ENCODE measurements at places on chromosomes 7 and 10. TPM values are rescaled to one million over a fixed set of nuclear protein-coding genes. Genes with fewer than 3 reads are reported as not detected.

GRCh38 chr7:1702652-1703051, 32.6 kb downstream of the ELFN1 start:
- DNase-seq, result no peak

- DNase-seq, result no peak
These were observed 19.8 kb upstream of the COL1A2 start for GRCh38 chr7:94374721-94375566.

DNA sequence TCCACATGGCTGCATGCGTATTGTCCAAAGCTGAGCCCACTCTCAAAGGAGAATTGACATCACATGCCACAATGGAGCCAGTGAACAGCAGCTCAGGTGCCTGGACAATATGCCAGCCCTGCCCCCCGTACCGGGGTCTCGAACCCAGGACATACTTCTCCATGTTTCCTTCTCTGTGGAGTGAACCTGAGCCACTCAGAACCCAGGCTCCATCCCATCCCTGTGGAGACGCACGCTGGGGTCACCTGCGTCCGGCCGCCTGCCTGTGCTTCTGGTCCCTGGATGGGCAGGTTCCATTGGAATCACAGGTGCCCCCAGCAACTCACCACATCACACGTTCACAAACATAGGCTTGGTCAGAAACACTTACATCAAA, 229.8 kb downstream of the DNAJB6 start:
- DNase-seq, result no peak

DNA sequence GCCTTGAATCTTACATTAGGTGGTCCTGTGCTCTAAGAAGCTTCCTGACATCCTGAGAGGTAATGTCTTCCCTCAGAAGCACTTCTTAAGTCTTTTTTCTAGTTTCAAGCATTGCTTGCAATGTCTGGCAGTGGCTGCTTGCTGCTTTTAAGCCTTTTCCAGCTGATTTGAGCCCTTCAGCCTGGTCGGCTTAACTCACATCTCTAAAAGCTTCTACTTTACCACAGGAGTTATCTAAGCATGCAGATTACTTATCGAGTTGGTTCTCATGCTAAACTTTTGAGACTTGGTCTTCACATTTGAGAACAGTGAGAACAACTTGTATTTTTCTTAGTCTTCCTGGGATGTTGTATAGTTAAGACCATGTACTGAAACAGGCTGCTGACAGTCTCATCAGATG, 3.9 kb downstream of the LRMDA start:
- no peak for DNase-seq

DNA sequence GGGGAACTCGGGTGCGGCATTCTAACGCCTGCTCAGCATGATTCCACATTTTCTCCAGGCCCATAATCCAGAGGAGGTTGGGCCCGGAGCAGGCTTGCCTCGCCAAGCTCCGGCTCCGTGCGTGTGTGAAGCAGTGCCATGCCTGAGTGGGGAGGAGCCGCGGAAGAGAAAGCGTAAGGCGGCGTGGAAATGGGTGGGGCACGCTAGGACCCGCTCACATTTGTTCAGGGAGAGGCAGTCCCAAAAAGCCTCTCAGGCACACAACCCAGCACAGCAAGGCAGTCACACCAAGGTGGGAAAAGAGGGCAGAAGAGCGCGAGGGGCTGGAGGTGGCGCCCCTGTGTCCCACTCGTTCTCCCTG, 695 bp upstream of the VDAC2 start:
- no peak for DNase-seq

GRCh38 chr7:99992330-99993038, 16.7 kb upstream of the AZGP1 start:
- no peak for DNase-seq

DNA sequence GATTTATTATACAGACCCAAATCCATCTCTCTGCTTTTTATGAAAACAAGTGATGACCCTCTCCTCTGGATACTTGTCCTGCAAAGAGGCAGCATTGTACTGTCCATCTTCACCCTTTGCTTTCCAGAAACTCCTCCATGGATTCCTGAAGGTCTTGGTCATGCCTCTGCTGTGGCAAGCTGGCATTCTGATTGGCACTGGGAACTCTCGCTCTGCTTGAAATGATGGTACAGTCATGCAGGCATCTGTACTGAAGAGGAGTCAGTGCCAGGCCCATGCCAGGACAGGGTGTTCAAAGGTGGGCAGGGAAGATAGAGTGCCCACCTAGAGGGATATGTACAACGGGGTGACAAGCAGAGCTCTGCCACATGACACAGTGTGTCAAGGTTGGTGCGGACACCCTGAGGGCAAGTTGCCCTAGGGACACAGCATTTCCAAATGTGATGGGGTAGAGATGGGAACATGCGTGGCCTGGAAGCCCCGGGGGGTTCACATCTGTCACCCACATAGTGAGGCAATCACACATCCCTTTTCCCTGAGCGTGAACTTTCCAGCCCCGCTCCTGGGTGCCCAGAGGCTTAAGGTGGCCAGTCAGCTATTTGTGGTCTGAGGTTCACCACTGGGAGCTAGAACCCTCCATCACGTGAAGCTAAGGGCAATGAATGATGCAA, 235.7 kb upstream of the TCERG1L start:
- DNase-seq, result no peak

DNA sequence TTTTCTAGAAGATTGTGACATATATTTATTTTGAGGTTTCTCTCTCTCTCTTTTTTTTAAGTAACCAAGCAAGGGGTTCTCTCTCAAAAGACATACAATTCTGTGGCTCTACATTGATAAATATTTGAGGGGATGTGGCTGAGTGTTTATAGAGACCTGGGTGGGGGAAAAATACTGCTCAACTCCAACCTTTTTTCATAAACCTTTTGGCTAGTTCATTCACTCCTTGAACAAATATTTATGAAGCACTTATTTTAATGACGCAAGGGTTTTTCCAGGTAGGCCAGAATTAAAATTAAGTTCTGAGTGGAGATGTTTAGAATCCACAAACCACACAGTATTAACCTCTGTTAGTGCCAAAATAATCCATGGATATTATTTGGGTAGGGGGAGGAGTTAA, 100.2 kb downstream of the PTPRE start:
- DNase-seq, result no peak

GRCh38 chr7:101916876-101917275, 99.5 kb downstream of the CUX1 start:
- DNase-seq, result no peak

- DNase-seq, result no peak
These were observed 71.7 kb upstream of the ZNRF2 start for GRCh38 chr7:30212701-30213111.

DNA sequence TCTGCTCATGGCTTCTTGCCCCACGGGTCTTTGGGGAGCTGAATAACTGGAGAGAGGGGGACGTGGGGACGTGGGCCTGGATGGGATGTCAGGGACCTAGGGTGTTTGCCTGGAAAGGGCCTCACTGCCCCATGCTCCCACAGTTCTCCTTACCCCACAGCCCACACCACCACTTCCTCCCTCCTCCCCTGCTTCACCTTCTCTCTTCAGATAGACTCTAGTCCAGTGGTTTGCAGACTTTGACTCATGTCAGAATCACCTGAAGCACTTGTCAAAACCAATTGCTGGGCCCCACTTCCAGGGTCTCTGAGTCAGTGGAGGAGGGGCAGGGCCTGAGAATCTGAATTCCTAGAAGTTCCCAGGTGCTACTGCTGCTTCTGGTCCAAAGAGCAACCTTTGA, 327.4 kb downstream of the RPS24 start:
- DNase-seq, result no peak

GRCh38 chr10:79547973-79548372, 12.2 kb downstream of the SFTPA2 start:
- DNase-seq, result no peak

DNA sequence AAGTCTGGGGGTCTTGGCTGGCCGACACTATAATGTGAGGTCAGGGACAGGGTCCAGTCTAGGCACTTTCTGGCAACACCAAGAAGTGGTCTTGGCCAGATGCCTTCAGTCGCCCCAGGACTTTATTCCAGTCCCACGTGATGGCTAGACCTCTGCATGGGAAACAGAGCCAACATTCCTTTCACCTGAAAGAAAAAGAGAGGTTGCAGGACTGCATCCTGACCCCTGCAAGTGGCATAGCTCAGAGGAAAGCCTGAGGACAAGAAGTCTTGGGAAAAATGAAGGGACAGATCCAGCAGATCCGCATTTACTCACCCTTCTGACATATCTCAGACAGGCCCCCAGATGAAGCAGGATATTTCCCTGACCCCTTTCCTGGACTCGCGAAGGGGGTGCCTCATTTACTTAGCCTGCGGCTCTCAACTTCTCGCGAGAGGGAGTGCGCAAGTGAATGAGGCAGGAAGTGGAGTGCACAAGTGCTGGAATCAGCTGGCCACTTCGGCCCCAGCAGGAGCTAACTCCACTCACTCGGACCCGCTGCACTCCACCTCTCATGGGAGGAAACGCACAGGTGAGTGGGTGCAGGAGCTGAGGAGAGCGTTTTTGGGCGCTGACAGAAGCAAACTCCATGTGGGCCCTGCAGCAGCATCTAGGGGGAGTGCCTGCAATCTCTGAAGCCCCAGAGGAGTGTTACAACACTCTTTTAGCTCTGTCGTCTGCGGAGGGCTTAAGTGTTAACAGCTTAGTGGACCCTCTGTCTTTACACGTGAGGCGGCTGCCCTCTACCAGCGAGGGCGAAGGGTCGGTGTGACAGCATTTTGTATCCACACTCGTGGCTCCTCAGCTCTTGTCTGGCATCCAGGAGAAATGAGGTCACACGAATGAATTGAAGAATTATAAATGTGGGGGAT, 916.2 kb upstream of the GHITM start:
- no peak for DNase-seq

DNA sequence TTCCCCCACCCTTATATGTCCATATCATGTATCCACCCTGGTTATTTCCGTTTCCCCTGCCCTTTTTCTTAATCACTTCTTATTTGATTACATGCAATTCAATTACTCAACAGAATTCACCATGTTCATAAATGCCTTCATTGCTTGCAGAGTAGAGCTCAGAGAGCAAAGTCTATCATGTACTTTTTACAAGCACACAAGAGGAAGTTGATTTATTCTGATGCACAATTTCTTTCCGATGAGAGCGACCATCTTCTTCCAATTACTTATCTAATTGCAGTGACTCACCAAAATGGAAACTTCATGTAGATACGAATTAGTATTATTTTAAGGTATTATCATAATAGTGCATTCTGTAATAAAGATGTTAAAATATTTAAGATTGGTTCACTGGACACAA, 430.5 kb upstream of the KLF6 start:
- DNase-seq, result no peak

DNA sequence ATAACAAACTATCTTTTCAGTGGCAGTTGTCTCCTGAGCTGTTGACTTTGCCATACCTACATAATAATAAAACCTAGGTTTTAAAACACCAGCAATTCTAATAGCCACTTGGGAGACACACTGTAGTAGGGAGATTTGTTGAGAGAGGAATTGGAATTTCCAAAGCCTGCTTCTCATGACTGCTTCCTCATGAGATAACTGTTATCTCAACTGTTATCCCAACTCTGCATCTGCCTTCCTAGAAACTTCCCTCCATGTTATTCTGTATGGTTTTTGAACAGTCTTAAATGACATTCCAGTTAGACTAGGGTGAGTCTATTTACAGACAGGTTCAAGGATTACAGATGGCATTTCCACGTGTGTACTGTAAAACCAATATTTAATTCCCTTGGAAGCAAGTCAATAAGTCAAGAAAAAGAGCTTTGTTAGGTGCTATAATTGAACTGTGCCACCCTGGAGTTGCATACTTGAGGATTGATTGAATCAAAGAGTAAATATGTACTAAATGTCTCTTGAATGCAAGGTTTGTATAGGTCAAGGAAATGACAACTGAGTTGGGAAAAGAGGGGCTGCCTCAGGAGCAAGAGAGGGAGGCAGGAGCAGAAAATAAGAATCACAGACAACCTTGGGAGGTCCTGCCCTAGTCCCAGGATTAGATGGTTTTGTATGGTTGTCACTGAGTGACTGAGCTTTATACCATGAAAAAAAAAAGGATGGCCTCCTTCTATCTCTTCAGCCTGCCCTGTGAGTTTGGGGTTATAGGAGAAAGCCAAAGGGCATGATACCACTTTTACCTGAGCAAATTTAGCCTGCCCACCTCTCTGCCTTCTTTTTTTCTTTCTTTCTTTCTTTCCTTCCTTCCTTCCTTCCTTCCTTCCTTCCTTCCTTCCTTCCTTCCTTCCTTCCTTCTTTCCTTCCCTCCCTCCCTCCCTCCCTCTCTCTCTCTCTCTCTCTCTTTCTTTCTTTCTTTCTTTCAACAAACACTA, 9.9 kb upstream of the TM9SF3 start:
- DNase-seq, result no peak

GRCh38 chr7:36521911-36522310, 132.2 kb downstream of the ANLN start:
- DNase-seq, result no peak

GRCh38 chr10:112810711-112811151, 139.3 kb upstream of the TCF7L2 start:
- no peak for DNase-seq

GRCh38 chr10:84685047-84685660, 356.8 kb downstream of the CCSER2 start:
- DNase-seq, result no peak

DNA sequence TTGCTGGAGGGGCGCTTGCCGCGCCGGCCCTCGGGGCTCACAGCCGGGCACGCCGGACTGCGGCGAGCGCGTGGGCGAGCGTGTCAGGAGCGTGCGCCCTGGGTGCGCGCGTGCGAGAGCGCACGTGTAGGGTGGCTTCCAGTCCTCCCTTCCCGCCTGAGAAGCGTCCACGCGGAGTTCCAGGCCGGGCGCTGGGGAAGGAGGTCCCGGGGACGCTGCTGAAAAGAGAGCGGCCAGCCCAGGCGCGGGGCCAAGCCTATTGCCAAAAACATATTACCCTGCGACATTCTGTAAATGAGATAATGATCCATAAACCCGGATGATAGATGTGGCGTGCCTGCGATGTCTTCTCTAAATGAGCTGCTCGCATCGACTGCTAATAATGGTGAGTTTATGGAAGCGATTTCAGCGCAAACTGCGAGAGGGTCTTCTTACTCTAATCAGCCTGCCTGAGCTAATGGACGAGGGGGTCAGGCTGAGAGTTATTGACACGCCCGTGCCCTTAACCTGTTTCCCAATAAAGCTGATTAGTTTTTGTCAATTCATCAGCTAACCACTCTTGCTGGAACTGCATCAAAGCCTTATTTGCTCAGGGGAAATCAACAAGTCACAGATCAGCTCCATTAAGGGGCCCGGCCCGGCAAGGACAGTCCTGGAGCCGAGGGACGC, 8.0 kb upstream of the MNX1 start:
- DNase-seq, result no peak

CPN1 gene
- total RNA-seq, result not detected

DDIT4 gene
- 80.2 TPM for total RNA-seq

FAM25C gene
- total RNA-seq, result not detected

UTF1 gene
- total RNA-seq, result not detected

NKX2-3 gene
- not detected for total RNA-seq

PLXDC2 gene
- total RNA-seq, result 0.92 TPM

MEST gene
- 15.3 TPM for total RNA-seq

C10orf62 gene
- not detected for total RNA-seq

SCD gene
- 140 TPM for total RNA-seq

ABCC2 gene
- total RNA-seq, result 0.70 TPM

GNAI1 gene
- 20.0 TPM for total RNA-seq

SPAM1 gene
- total RNA-seq, result not detected

HOXA5 gene
- 23.5 TPM for total RNA-seq

OPALIN gene
- not detected for total RNA-seq

FAM24B gene
- total RNA-seq, result 3.8 TPM

Data from glomerular endothelial cell (primary cell).